ENCODE measurements at places on chromosomes 1 and 21. TPM values are rescaled to one million over a fixed set of nuclear protein-coding genes. Genes with fewer than 3 reads are reported as not detected.

GRCh38 chr1:41517062-41517438 lies 32.6 kb upstream of the EDN2 start:
- no peak for DNase-seq

GRCh38 chr1:112706505-112707220 lies at the start of gene RHOC:
RHOC (minus strand) TSS chr1:112707127; CDS start chr1:112703799, 3,328 bp downstream.
- DNase-seq = no peak

DNA sequence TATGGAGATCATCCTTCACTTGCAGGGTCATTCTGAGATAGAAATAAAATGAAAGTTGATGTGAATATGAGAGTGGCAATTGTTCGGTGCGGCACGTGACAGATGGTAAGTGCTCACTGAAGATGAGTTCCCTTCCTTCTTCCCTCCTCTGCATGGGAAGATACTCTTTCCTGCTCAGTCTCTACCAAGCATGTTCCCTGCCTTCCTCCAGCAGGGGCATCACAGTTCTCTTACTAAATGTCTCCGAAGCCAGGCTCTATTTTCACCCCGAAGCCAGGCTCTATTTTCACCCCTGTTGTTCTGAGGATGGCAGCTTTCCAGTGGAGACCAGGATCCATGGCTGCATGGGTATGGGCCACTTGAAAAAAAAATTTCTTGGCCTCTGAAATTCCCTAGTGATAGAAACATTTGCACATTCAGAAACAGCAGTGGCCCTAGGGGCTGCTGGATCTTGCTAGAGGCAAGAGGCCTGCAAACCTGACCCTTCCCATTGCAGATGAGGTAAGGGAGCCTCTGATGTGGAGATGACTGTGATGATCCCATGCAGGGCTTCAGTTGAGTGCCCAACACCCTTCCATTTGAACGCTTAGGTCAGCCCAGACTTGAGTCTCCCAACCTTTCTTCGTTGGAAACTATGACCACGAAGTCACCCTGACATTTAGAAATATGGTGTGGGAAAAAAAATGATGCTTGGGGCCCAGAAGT lies 123.7 kb upstream of the HMGB4 start:
- no peak for DNase-seq

DNA sequence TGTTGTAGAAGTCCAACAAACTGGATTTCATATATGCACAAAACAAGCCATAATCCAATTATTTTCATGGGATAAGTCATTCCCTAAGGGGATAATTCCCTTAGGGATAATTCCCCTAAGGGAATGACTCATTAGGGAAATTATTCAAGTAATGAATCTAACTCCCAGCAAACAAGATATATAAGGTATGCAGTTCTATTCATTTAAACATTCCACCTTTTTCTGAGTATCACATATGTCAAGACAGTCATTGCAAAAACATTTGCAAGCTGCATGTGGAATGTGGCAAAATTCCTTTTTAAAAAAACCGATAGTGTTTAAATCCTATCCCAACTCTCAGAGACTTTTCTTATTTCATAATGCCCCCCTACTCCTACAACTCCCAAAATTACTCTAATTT lies 131.2 kb downstream of the AKT3 start:
- DNase-seq = no peak

- no peak for DNase-seq
Measured at GRCh38 chr1:1136547-1137230, 20.8 kb upstream of the C1orf159 start.

GRCh38 chr1:240765732-240766363 lies 153.9 kb upstream of the GREM2 start:
- DNase-seq = no peak

- no peak for DNase-seq
Measured at GRCh38 chr1:12185918-12186678, 19.3 kb downstream of the TNFRSF1B start.

Gene TBX19
- polyA plus RNA-seq = 8.2 TPM

Gene SLC37A1
- 10.5 TPM for polyA plus RNA-seq

Gene MUTYH
- 33.6 TPM for polyA plus RNA-seq

Gene TMEM52
- polyA plus RNA-seq = 2.4 TPM

Gene RCAN3
- polyA plus RNA-seq = 8.5 TPM

Data from left lung (tissue), 14 donors.